ENCODE measurements at places on chromosomes 16 and 17.

DNA sequence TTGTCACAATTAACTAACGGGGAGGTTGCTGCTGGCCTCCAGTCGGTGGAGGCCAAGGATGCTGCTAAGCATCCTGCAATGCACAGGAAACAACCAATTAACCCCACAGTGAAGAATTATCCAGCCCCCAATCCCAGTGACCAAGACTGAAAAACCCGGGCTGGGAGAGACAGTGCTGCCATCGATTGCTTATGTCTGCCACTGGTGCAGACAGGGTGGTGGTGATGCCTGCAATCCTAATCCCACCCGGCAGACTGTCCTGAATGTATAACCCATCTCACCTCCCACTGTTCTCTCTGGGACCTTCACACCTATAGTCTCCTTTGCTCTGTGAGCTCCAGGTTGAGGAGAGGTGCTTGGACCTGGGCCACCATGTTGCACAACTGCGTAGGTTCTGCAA lies 42.3 kb upstream of the KLHDC4 start:
- no peak for DNase-seq

DNA sequence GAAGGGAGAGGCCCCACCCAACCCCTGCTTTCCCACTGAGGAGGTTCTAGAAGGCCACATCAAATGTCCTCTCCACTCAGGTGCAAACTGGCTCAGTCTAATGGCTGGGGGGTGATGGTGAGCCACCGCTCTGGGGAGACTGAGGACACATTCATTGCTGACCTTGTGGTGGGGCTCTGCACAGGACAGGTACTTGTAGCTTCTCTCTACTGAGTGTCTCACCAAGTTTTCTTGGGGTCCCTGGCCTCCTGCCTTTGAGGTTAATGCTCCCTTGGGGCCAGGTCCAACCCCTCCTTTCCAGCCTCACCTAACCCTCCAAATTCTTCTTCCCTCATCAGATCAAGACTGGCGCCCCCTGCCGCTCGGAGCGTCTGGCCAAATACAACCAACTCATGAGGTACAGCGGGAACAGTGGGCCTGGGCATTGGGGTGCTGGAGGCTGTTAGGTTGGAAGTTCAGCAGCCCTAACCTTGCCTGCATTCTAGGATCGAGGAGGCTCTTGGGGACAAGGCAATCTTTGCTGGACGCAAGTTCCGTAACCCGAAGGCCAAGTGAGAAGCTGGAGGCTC lies 5.7 kb downstream of the ENO3 start:
- DNase-seq, result no peak

GRCh38 chr17:29037739-29038084 lies 5.2 kb upstream of the PIPOX start:
- no peak for DNase-seq

DNA sequence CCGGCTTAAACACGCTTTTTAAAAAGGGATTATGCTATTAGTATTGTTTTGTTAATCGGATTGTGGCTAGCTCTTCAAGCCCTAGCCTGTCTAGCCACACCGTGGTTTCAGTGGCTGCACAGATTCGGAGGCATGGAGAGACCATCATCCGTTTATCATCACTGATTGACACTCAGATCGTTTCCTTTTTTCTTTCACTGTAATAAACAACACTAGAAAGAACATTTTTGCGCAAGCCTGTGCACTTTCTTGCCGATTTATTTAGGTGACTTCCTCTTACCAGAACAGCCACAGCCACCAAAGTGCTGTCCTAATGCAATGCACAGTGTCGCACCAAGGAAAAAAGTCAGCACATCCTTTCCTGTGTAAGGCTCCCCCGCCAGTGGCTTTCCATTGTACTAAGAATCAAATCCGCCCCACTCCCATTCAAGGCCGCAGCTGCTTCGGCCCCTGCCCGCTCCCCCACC lies 78.2 kb downstream of the CRISPLD2 start:
- no peak for DNase-seq

- no peak for DNase-seq
Measured at GRCh38 chr16:14182999-14183398, 111.9 kb downstream of the MRTFB start.

DNA sequence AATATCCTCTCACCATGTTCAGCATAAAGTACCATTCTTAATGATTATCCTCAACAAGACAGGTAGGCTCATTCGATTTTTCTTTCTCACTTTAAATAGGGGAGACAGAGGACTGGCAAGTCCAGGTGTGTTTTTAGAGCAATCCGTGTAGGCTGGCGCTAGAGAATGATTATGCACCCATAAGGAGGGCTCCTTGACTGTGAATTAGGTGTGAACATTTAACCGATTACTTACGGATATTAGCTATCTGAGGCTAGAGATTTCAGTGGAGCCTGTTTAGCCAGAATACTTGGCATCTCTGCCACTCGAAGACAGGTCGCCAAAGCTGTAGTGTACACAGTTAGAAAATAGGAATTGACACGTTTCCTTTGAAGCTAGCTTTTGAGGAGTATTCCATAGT lies 1.9 kb downstream of the SEC14L1 start:
- no peak for DNase-seq

- no peak for DNase-seq
Measured at GRCh38 chr16:28096983-28097899, 33.7 kb upstream of the GSG1L start.

DNA sequence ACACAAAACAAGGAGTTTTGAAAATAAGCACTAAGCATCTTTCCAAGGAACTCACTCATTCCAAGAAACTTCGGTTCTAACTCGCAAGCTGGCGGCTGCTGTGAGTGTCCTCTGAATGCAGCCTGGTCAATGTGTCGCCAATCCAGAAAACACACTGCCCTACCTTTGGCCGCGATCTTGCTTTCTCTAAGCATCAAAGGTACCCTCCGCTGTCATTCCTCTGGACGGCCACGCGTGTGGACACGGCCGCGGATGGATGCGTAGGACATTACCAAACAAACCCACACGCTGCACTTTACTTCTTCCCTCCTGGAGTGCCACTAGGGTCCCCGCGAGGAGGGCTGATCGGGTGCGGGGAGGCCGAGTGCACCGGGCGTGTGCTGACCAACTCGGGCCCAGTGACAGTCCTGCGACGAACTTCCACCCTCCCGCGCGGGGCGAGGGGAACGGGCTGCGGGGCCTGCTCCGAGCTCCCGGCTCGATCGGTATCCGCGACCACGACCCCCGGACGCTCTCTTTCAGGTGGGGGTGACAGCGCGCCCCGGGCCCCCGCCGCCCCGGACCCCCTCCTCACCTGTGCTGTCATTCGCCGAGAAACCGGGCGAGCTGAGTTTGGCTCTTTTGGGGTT lies 1.1 kb downstream of the CREBBP start:
- DNase-seq, result no peak

GRCh38 chr17:30363715-30364202 lies 15.0 kb upstream of the CPD start:
- peak; percentile 34 for DNase-seq

DNA sequence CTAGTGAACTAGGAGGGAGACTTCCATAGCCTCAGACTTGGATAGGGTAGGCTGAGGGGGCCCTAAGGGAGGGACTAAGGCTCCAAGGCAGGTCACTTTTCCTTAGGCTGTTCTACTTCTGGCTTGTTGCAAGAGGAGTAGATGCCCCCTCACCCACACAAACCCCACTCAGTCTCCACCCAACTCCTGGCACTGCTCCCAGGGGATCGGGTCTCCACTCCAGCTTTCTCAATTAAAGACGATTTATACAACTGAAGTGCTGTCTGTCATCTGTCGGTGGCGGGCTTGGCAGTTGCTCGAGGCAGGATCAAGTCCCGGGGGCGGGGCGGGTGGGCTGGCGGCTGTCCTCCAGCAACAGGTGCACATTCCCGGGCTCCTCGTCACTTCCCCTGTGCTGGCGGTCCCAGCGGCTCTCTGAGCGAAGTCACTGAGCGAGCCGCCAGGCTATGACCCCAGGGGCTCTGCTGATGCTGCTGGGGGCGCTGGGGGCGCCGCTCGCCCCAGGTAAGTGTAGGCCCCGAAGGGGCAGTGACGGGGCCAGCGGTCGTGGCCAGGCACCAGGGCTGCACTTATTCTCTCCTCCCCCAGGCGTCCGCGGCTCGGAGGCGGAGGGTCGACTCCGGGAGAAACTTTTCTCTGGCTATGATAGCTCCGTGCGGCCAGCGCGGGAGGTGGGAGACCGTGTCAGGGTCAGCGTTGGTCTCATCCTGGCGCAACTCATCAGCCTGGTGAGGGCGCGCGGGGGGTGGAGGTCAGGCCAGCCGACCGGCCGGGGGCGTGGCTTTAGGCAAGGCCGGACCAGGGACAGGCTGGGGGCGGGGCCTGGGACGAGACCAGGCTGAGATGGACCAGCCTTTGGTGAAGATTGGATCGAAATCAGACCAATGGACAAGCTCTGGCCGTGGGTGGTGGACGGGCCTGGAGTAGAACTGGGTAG lies at the start of gene CHRNB1:
Gene CHRNB1, plus strand, starts transcription at position 380 of the 937 bp plus-strand sequence. Its CDS starts 67 bp downstream, at position 447.
- no peak for DNase-seq

GRCh38 chr17:28916302-28916934 lies 13.5 kb upstream of the DHRS13 start:
- DNase-seq, result no peak

DNA sequence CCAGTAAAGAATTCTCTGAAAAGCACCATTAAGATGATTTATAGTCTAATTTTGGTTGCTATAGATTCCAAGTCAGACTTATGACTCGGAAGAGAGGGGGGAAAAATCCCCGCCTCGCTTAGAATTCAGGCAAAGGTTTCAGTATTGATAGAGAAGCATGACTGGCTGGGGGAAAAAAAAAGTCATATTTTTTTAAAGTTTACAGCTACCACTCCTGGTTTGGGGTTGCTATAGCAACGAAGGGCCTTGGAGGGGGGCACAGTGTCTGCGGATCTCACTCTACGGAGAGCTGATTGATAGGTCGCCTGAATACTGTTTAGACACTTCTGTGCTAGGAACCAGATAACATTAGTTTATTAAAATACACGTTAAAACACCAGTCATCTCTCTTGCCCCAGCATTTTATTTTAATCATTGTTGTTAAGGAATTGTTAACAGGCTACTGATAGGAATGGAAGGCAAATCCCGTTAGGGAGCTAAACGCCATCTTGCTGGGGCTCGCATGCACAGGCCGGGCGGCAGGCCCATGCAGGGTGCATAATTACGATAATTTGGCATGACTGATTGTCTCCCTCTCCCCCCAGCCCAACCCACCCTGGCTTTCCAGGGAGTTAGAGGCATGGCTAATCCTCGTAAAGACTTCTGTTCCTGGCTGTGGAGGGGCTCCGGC lies 380.0 kb upstream of the XYLT1 start:
- DNase-seq, result no peak

- DNase-seq, result no peak
Measured at GRCh38 chr16:14576532-14576931, 53.5 kb downstream of the PARN start.

All from activated T-helper 1 cell treated with anti-CD3 and anti-CD28 coated beads, Interleukin-2, amount 50 U/mL, for 16 hours (primary cell).